Activated T-cell treated with anti-CD3 and anti-CD28 coated beads, Interleukin-2, amount 50 U/mL, for 72 hours (primary cell): ENCODE measurements at places on chromosomes 4 and X. TPM values are rescaled to one million over a fixed set of nuclear protein-coding genes. Genes with fewer than 3 reads are reported as not detected.

Gene DCTD
- total RNA-seq, result 112 TPM

Gene CXXC4
- total RNA-seq, result 0.07 TPM

Gene HSD17B13
- 0.14 TPM for total RNA-seq

Gene NUP62CL
- total RNA-seq, result 4.9 TPM

Gene CENPVL1
- total RNA-seq, result not detected

Gene CNKSR2
- total RNA-seq, result 7.6 TPM

Gene SLC38A5
- total RNA-seq, result 64.8 TPM

Gene NAP1L3
- 3.6 TPM for total RNA-seq

Gene SYTL4
- total RNA-seq, result not detected

Gene CXorf49
- total RNA-seq, result not detected

Gene EPHA5
- total RNA-seq, result not detected

Gene CABS1
- not detected for total RNA-seq

Gene CSAG1
- not detected for total RNA-seq

Gene HTRA3
- total RNA-seq, result not detected

Gene C1GALT1C1
- 7.2 TPM for total RNA-seq

Gene PWWP3B
- not detected for total RNA-seq
